IPS DF 6.9 (cell line): ENCODE measurements at places on chromosomes 3 and 15.

- no peak overlapping the region for H3K27ac ChIP-seq
- H3K36me3 ChIP-seq: no peaks in the 10 kb centered on the region
- no peaks in the 10 kb centered on the region for H3K4me1 ChIP-seq
- H3K27me3 ChIP-seq: no peaks in the 10 kb centered on the region
- H3K4me3 ChIP-seq: no peak overlapping the region
Measured at GRCh38 chr15:63852407-63852806, 18.7 kb upstream of the HERC1 start.

- H3K27ac ChIP-seq: no peak overlapping the region
- H3K4me1 ChIP-seq: no peaks in the 10 kb centered on the region
- peak; percentile 39 for DNase-seq
- no peaks in the 10 kb centered on the region for H3K36me3 ChIP-seq
Measured at GRCh38 chr3:64399205-64399800, 174.0 kb upstream of the PRICKLE2 start.

DNA sequence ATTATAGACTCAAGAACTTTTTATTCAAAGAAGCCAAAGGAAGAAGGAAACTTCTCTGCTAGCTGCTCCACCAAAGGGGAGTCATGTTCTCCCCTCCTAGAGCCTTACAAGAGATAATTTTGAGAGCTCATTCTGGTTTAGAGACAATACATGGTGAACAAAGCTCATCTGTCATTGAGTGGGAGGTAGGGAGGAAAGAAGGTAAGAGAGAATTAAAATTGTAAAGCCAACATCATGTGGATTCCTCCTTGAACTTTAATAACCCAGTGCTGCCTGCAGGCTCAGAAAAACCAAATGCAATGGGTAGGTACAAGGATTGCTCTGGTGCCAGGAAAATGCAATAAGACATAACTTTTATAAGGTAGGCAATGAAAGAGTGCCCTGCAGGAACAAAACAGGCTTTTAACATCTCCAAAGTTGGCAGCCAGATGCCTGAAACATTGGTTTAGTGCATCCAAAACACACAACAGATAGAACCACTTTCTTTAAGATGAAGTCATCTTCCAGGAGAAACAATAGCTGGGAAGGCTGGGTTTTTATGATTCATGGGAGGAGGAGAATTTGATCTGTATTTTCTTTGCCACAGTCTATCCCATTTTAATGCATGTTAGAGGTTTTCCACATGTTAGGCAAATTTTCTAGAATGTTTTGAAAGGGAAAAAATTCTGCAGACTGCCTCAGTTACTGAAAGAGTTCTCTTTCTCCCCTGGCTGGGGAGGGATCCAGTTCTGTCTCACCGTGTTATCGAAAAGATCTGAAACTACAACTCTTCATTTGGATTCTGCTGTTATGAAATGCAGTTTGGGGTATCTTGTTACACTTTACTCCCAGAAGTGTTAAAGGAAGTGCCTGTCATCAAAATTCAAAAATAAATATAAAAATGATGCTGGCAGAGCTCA is 11.3 kb upstream of the ARHGEF3 start:
- H3K4me1 ChIP-seq: no peaks in the 10 kb centered on the region
- DNase-seq: no peak
- H3K36me3 ChIP-seq: no peaks in the 10 kb centered on the region
- H3K27ac ChIP-seq: no peak overlapping the region
- no peaks in the 10 kb centered on the region for H3K27me3 ChIP-seq

GRCh38 chr3:177772908-177773557 is 575.8 kb upstream of the TBL1XR1 start:
- no peaks in the 10 kb centered on the region for H3K36me3 ChIP-seq
- no peak for DNase-seq
- no peak overlapping the region for H3K4me3 ChIP-seq
- H3K4me1 ChIP-seq: no peaks in the 10 kb centered on the region
- H3K27ac ChIP-seq: no peak overlapping the region
- no peaks in the 10 kb centered on the region for H3K27me3 ChIP-seq

GRCh38 chr3:135226057-135226456 is 431.0 kb downstream of the EPHB1 start:
- H3K27ac ChIP-seq: no peak overlapping the region
- no peak overlapping the region for H3K4me3 ChIP-seq
- no peaks in the 10 kb centered on the region for H3K36me3 ChIP-seq
- H3K4me1 ChIP-seq: no peaks in the 10 kb centered on the region
- DNase-seq: no peak
- no peaks in the 10 kb centered on the region for H3K27me3 ChIP-seq

GRCh38 chr3:184337399-184337714 is at the start of gene FAM131A:
FAM131A (plus strand) TSS chr3:184337600; CDS start chr3:184337631, 31 bp downstream.
- no peak within 1 kb of the TSS for H3K27ac ChIP-seq
- peak within 1 kb of the TSS; percentile 91; the same call in 1 of the 2 replicates for H3K4me3 ChIP-seq
- H3K27me3 ChIP-seq: no peaks in the 10 kb centered on the region
- peaks cover 6% of the 10 kb centered on the region for H3K4me1 ChIP-seq
- peaks cover 18% of the 10 kb centered on the region for H3K36me3 ChIP-seq

DNA sequence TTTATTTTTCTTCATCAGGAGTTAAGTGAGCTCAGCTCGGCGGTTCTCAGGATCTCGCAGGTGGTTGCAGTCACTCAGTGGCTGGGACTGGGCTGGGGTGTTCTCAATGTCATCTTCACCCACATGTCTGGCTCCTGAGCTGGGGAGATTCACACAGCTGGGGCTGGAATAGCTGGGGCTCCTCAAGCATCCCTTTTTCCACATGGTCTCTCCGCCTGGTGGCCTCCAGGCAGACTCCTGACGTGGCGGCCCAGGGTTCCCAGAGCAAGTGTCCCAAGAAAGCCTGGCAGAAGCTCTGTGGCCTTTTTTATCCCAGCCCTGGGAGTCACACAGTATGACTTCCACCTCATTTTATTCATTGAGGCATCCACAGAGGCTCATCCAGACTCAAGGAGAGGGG is 84.1 kb upstream of the ANKRD34C start:
- no peak overlapping the region for H3K4me3 ChIP-seq
- peaks cover 2% of the 10 kb centered on the region for H3K4me1 ChIP-seq
- H3K36me3 ChIP-seq: no peaks in the 10 kb centered on the region
- H3K27me3 ChIP-seq: no peaks in the 10 kb centered on the region
- H3K27ac ChIP-seq: no peak overlapping the region

GRCh38 chr15:40787344-40787841 is 17.6 kb downstream of the C15orf62 start:
- peaks cover 19% of the 10 kb centered on the region for H3K4me1 ChIP-seq
- no peak overlapping the region for H3K27ac ChIP-seq
- H3K4me3 ChIP-seq: no peak overlapping the region
- H3K27me3 ChIP-seq: no peaks in the 10 kb centered on the region
- no peaks in the 10 kb centered on the region for H3K36me3 ChIP-seq
- peak; percentile 78 for DNase-seq

- no peaks in the 10 kb centered on the region for H3K36me3 ChIP-seq
- H3K4me3 ChIP-seq: peak overlapping the region; percentile 70; the same call in 1 of the 2 replicates
- no peaks in the 10 kb centered on the region for H3K4me1 ChIP-seq
- no peak overlapping the region for H3K27ac ChIP-seq
- peaks cover 5% of the 10 kb centered on the region; the same call in 1 of the 2 replicates for H3K27me3 ChIP-seq
Measured at GRCh38 chr3:98733053-98733811, 29.9 kb upstream of the ST3GAL6 start.

DNA sequence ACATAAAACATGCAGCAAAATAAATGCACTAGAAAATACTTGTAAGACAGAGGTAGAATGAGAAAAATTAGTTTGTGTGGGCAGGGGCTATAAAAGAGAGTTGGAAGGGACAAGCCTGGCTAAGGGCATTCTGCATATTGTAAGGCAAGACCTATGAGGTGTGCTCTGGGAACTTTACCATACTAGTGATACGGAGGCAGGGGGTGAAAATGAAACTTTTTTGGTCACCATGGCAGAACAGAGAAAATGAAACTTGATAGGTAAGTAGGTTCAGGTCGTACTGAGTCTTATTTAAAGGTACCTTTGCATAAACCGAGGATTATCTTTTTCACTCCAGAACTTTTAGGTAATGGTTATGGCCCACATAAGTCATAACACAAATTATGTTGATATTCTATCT is 74.7 kb upstream of the ACKR4 start:
- no peaks in the 10 kb centered on the region for H3K27me3 ChIP-seq
- no peak for DNase-seq
- H3K4me1 ChIP-seq: no peaks in the 10 kb centered on the region
- H3K27ac ChIP-seq: no peak overlapping the region
- H3K36me3 ChIP-seq: peaks cover 8% of the 10 kb centered on the region; the same call in 1 of the 2 replicates

DNA sequence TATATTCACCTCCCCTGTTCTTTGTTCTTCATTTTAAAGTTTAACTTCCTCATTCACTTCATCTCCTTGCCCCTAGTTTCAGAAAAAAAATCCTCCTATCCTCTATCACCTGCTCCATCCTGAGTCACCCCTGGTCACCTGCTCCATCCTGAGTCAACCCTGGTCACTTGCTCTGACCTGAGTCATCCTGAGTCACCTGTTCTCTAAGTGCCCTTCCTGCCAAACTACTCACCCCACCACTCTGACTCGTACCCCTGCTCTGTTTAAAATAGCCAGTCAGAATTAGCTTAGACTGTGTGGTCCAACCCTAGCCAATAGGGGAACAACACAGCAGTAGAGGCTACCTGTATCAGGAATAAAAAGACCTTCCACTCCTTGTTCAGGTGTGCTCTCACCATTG is 716.9 kb downstream of the ZBBX start:
- no peak overlapping the region for H3K27ac ChIP-seq
- H3K36me3 ChIP-seq: no peaks in the 10 kb centered on the region
- DNase-seq: no peak
- H3K4me1 ChIP-seq: no peaks in the 10 kb centered on the region

DNA sequence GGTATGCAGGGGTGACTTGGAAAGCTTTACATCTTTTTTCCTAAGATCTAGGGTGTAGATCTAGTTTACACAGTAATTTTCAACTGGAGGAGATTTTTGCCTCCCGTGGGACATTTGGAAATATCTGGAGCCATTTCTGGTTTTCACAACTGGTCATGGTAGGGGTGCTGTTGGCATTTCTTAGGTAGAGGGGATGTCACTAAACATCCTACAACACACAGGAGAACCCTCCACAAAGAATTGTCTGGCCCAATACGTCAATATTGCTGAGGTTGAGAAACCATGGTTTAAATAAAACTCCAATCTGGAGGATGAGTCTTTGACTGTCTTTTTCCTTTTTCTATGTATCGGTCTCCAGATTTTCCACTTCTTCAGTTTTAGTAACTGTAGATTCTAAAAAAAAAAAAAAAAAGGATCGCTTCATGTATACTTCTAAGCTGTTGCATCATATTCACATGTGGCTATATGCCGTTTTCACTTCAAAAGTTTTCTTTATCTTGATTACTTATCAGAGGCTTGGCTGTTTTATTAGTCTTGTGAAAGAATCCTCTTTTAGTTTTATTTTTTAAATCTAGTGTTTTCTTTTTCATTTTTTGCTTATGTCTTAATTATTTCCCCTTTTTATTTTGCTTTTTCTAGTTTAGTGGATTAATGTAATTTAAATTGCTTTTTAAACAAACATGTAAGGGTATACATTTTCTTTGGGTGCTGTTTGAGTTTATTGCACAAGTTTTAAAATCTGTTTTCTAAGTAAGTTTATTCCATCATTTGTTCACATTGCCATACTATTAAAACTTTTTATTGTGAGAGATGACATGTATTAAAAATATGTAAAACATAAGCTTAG is 21.2 kb downstream of the UBE2Q2 start:
- no peak overlapping the region for H3K4me3 ChIP-seq
- no peak overlapping the region for H3K27ac ChIP-seq
- no peak for DNase-seq
- no peaks in the 10 kb centered on the region for H3K27me3 ChIP-seq
- no peaks in the 10 kb centered on the region; the same call in 1 of the 2 replicates for H3K36me3 ChIP-seq

DNA sequence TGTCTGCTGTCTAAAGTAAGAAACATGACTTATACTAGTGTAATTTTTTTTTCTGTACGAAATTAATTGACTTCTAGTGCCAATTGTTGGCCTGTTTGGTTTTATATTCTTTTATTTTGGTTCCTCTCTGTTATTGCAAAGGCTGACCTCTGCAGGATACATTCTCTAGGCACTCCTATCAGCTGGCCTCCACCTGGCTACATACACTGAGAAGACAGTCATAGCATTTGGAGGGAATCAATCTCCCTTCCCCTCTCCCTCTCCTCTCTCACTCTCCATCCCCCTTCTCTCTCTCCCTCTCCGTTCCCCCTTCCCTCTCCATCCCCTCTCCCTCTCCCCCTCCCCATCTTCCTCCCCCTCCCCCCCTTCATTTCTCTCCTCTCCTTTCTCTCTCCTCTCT is 116.7 kb downstream of the MCTP2 start:
- H3K27me3 ChIP-seq: no peaks in the 10 kb centered on the region
- H3K27ac ChIP-seq: no peak overlapping the region
- no peak overlapping the region for H3K4me3 ChIP-seq
- DNase-seq: no peak

- H3K4me3 ChIP-seq: no peak overlapping the region
- no peak for DNase-seq
Measured at GRCh38 chr3:157718800-157719199, 215.6 kb upstream of the VEPH1 start.
